ENCODE measurements at places on chromosomes 2 and 18. TPM values are rescaled to one million over a fixed set of nuclear protein-coding genes. Genes with fewer than 3 reads are reported as not detected.

The RFTN2 gene
- total RNA-seq: 7.5 TPM

The LPIN1 gene
- total RNA-seq: 61.5 TPM

The ACTR1B gene
- 60.1 TPM for total RNA-seq

The CCDC148 gene
- 0.40 TPM for total RNA-seq

The FKBP7 gene
- total RNA-seq: 8.8 TPM

The POTEF gene
- not detected for total RNA-seq

DNA sequence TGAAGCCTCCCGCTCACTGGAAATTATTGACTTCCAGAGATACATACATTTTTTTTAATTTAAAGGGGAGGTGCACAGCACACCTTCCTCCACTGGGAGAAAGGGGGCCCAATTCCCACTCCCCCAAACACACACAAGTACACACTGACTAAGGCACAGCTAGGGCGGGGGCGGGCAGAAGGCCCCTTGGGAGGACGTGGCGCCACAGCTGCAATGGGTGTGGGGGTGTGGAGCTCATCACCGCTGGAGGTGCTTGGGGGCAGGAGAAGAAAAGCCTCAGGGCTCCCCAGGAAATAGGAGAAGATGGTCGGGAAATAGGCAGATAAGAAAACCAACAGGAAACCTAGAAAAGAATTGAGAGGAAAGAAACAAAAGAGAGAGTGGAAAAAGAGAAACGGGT lies 127.3 kb upstream of the FAM98A start:
- no peak for DNase-seq

DNA sequence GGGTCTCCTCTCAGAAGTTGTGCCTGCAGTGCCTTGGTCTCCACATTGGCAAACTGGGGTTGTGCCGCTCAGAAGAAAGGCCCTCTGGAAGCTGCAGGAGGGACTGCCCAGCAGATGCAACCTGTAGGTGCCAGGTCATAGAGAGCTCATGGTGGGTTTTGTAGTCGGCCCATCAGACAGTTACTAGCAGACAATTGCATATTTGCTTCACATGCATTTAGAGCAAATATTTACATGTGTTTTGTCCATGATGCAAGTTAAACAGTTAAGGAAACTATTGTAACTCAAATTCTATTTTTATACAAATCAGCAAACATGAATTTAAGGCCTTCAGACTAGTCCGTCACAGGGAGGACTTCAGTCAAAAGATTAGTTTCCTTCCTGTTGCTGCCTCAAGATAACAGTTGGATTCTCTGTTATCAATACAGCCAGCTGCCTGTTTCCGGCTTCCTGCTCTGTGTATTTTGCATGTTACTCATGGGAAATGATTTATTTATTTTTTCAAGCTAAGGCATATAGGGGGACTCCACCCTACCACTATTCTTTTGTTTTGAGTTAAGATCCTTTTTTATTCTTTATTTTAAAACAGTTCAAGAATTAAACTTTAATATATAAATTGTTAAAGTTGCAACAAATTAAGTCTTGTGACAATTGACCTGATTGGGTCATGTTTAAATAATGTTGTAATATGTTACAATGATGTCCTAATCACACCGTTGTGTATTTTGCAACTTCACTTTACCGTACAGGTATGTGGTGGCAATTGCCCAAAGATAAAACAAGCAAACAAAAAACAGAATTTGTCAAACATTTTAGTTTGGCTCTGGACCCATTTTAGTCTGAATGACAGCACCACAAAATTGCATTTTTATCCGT lies 133.5 kb downstream of the SPTBN1 start:
- no peak for DNase-seq

- no peak for DNase-seq
These were observed 1.3 kb upstream of the BZW1 start for GRCh38 chr2:200810252-200810997.

GRCh38 chr18:58966704-58967103 lies 102.0 kb downstream of the ZNF532 start:
- DNase-seq: no peak

DNA sequence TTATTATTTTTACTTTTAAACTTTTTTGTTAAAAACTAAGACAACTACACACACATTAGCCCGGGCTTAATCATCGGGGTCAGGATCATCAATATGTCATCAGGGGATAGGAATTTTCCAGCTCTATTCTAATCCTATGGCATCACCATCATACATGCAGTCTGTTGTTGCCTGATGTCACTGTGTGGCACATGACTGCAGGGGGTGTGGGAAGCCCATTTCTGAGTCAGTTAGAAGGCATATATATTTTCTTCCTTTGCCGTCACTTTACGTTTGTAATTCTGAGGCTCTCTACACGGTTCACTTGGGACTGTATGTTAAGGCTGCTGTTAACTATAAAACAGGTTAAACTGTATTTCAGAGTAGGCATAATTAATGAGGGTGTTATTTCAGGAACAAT lies 144.4 kb upstream of the ITGA6 start:
- no peak for DNase-seq

- DNase-seq: no peak
These were observed 41.8 kb downstream of the RASGRP3 start for GRCh38 chr2:33518200-33518599.

GRCh38 chr2:22690096-22690495 lies 694.9 kb upstream of the KLHL29 start:
- no peak for DNase-seq

DNA sequence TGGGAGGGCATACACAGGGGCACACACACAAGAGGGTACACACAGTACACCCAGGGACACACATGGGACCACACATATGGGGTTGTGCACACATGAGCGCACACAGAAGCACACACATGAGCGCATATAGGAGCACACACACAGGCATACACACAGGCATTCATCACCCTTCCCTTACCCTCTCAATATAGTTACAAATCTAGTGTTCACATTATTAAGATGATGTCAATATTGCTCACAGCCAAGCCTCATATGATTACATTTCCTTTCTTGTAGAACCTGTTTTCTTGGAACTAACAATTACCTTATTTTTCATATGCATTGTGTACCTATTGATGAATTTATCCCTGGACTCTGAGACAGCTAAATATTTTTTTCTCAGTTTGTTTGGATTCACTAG lies 156.7 kb downstream of the FHOD3 start:
- no peak for DNase-seq

- DNase-seq: no peak
These were observed 86.1 kb downstream of the L3MBTL4 start for GRCh38 chr18:6328621-6329010.

GRCh38 chr2:171847627-171848026 lies 46.4 kb downstream of the SLC25A12 start:
- no peak for DNase-seq

DNA sequence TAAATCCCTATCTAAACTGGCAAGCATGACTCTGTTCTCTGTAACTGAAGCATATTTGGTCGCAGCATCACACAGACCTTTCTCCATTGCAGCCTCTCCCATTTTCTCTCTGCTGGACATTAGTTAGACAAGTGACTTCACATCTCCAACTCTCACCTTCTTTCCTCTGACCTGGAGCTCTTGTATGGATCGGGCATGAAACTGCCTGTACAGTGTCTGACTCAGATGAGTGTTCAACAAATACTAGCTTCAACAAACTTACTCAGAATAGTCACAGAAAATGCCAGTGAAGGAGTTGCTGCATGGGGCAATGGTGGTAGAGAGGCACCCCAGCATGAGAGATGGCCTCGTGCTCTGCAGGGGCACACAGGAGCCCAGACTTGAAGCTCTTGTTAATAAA lies 104.7 kb upstream of the COPS8 start:
- no peak for DNase-seq

GRCh38 chr18:11688972-11689668 lies at the start of gene GNAL:
TSS of gene GNAL (plus strand) at chr18:11689264. CDS start at chr18:11689564, 300 bp downstream.
- DNase-seq: peak; percentile 84

GRCh38 chr2:188089901-188090300 lies 201.8 kb upstream of the GULP1 start:
- no peak for DNase-seq

- peak; percentile 37 for DNase-seq
These were observed 594 bp downstream of the FAM161A start for GRCh38 chr2:61853086-61853846.

DNA sequence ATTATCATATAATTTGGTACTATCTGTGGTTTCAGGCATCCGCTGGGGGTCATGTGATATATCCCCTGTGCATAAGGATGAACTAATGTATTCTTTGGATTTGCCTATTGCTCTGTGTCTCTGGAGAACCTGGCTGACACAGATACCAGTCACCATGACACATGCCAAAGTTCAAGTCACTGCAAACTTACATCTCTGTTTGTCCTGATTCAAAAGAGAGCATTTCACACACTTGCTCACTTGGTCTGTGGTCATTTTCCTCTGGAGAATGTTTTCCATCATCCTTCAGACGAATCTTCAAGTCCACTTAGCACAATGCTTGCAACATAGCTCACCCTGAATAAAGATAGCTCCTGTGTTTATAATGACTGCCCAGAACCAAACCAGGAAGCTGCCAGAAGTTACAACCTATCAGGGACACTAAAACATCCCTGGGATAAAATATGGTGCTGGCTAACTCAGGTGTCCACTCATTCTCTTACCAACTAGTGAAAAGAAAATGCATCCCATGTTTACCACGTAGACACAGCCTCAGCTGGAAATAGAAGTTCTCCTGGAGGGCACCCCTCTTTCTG lies 18.1 kb downstream of the SULT1C3 start:
- no peak for DNase-seq

DNA sequence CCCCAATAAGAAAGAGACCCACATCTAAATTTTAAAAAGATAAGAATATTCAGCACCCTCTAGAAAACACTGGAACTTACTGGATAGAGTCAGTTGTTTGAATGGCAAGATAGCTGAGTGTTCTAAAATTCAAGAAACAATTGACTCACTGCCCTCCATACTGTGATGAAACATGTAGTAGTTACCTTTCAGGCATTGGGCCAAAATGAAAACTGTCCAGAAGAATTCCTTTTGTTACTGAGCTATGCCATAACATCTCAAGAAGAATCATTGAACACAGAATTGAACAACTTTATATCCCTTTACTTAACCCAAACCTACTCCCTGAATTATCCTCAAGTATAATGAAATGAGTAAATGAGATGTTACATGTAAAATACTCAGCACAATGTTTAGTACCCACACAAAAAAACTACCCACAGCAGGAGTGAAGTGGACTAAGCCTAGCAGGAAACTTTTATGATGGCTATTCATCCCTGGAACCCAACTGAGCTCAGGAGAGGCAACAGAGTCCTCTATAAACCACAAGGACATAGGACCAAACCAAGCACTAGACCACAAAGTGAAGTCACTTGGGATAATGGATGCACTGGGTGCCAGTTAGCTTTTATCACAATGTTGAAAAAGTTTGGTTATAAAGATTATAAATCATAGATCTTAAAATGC lies 32.7 kb downstream of the RBM43 start:
- no peak for DNase-seq

Measured in left ventricle myocardium superior (tissue), 1 donor.